ENCODE measurements at places on chromosomes 5 and 9. TPM values are rescaled to one million over a fixed set of nuclear protein-coding genes. Genes with fewer than 3 reads are reported as not detected.

DNA sequence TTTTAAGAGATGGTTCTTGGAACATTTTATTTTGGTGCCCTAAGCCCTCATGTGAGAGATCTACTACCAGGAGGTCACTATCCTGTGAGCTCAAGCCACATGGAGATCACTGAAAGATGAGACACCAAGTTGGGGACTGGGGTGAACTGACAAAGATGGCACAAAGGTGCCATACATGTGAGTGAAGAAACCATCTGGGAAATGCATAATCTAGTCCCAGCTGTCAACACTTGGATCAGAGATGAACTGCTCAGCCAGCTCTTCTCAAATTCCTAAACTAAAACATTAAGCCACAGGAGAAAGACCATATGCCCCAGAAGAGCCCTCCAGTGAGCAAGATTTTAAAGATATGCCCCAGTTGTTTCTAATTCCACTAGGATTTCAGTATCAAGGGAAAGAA is 22.2 kb upstream of the MYOT start:
- no peak for ATAC-seq

Gene ACTBL2
- total RNA-seq: 0.13 TPM

GRCh38 chr5:145162626-145163025 is 672.5 kb downstream of the PRELID2 start:
- ATAC-seq: no peak

DNA sequence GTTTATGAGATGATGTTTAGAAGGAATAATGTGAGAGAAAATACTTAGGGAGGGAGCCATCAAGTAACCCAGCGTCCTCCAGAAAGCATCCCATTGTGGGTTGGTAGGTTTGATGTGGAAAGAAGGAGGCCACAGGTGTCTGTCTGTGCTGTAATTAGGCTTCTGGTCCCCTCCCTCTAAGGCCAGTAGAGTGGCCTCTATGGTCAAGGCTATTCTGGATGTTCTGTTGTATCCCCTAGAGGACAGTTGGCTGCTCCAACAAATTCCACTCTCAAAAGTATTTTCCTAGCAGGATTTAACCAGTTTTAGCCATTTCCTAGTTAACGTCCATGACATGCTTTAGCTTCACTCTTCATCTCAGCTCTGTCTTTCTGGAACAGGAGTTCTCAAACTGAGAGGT is 106.5 kb downstream of the EGFLAM start:
- no peak for ATAC-seq

GRCh38 chr5:128528637-128529255 is 9.3 kb downstream of the FBN2 start:
- ATAC-seq: no peak

Gene SPATA31A3
- not detected for total RNA-seq

GRCh38 chr9:15329539-15330109 is 22.6 kb upstream of the TTC39B start:
- ATAC-seq: no peak

Gene SLC25A2
- total RNA-seq: not detected

DNA sequence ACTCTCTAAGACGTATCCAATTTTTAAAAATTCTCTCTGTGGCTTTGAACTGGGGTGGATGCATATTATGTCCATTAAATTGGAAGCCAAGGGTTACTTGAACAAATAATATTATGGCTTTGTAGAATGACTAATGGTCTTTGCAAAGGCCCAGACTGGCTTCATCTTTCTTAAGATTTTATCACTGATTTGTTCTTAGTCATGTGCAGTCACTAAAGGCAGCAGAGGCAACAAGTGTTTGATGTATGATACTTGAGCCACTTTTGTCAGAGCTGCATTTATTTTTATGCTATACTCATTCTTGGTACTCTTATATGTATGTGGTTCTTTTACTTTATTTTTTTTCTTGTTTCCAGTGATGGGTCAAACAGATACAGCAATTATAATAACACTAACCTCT is 152.2 kb downstream of the NR2F1-AS1 start:
- ATAC-seq: no peak

- ATAC-seq: no peak
Observed at GRCh38 chr5:173319646-173320045, 8.6 kb downstream of the STC2 start.

GRCh38 chr5:141369994-141370848 is at the start of gene PCDHGB3:
TSS of gene PCDHGB3 (plus strand) at chr5:141370242. CDS start at chr5:141370395, 153 bp downstream.
- ATAC-seq: no peak

DNA sequence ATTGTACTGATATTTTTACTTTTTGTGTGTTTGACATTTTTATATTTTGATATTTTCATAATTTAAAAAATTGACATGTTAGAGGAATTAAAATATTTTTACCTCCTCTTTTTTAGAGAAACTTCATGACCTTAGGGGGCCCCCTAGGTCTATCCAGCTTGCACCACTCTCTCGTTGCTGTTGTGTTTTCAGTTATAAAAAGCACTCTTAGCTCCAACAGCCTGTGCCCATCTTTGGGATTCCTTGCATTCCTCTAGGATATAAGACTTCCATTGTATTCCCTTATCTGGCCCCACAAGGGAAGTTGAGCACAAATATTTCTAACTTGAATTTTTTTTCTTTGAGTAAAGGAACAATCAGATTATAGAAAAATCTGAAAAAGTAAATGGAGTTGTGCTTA is 245.3 kb downstream of the SH3GL2 start:
- ATAC-seq: no peak

Gene CNOT6
- total RNA-seq: 24.3 TPM

Gene LECT2
- total RNA-seq: not detected

- ATAC-seq: no peak
Observed at GRCh38 chr9:33884856-33885701, 68.1 kb downstream of the UBE2R2 start.

DNA sequence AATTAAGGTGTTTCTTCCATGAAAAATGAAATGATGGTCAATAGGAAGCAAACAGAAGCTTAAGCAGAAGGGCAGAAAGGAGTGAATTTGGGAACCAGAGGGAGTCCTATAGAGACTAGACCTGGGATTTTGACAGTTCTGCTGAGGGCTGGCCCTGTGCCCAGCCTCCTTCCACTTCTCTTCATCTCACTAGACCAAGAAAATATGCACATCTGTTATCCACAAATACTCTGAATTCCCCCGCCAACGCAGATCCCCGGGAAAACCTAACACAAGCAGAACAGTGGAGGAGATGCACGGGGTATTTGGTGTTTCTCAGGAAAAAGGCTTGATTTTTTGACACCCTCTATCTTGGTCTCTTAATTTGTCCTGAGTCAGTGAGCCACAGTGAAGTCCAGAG is 22.7 kb downstream of the GRIA1 start:
- no peak for ATAC-seq

DNA sequence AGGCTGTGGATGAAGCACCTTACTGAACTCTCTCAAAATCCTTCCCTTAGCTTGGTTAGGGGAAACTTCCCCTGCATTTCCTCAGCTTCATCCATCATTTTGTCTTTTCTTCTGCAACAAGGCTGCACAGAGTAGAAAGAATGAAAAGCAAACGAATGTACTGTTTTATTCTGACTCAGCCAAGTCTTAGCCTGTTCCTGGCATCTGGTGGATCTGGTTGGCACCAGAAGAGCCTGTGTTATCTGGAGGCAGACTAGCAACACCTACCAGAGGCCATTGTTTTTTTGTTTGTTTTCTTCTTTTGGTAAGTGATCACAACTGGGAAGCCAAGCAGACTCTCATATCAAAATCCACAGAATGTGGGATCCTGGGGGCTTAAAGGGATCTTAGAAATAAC is 200.7 kb downstream of the FANCC start:
- ATAC-seq: no peak

Gene ZFP2
- total RNA-seq: 12.8 TPM

DNA sequence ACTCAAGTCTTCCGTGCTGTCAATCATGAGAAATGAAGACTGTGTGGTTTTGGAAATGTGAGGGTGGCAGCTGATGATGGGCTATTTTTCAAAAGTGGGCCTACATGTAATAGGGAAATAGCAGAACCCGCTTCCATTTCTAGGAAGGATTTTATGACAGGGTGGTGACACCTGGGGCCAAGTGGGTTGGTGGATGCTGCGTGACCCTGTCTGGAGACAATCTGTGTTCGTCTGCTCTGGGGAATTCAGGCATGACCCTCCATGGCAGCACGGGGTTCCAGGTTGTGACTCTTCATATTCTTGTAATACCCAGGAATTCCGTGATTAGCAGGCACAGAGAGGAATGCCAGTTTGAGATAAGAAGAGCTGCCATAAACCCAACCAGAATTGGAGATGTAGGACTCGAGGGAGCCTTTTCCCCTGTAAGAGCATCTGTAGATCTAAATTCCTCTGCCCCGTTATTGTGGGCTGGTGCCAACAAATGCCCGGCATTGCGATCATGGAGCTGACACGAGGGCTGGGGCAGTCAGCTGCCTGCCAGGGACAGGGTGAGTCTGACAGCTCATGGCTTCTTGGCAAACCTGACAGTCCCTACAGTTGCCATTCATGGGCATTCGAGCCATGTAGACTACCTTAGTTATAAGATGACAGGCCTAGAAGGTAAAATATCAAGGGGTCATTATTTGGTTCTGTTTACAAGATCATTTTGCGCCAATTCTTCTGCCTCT is 279.7 kb downstream of the GADD45G start:
- no peak for ATAC-seq

DNA sequence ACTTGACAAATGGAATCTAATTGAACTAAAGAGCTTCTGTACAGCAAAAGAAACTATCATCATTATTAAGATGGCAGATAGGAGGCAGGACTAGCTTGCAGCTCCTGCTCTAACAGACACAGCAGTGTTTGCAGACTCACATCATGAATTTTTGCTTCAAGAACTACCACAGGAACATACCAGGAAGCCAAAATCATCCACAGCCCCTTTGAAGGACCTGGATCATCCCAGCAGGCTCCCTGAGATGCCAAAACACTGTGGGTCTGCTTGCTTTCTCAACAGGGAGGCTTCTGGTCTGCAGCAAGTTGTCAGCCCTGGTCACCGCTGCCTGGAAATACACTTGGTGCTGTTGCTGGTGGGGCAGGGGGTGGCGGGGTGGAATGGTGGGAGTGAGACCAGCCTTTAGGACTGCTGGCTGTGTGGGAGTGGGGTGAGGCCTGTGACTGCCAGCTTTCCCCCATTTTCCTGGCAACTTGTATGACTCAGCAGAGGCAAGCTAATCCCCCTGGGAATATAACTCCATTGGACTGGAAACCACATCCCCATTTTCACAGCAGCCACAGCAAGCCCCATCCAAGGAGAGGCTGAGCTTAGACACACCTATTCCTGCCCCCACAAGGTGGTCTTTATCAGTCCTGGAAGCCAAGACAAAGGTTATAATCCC is 533.8 kb upstream of the CYLC2 start:
- ATAC-seq: no peak

Gene FAXDC2
- 75.5 TPM for total RNA-seq

Gene LURAP1L
- total RNA-seq: 13.7 TPM

GRCh38 chr9:127489471-127490115 is 38.3 kb downstream of the LRSAM1 start:
- ATAC-seq: no peak

Gene NDOR1
- 5.8 TPM for total RNA-seq

Gene TRPM3
- total RNA-seq: 0.27 TPM

DNA sequence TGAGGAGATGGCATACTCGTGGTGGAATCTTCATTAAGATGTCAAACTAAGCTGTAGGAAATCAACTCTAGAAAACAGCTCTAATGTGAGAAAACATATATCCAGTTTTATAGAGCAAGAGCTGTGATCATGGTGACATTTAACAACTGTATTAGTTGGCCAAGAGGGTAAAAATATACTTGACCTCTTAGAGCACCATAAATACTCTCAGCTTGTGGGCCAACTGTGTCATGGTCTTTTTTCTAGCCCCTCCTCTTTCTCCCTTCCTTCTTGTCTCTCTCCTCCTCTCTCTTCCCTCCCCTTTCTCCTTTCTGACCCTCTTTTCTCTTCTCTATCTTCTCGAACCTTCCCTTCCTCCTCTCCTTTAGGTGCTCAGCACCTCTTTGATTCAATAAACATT is 54.7 kb downstream of the TMC1 start:
- ATAC-seq: no peak

Gene RUSC2
- 43.8 TPM for total RNA-seq

- ATAC-seq: no peak
Observed at GRCh38 chr9:109120204-109120789, 550 bp upstream of the TMEM245 start.

DNA sequence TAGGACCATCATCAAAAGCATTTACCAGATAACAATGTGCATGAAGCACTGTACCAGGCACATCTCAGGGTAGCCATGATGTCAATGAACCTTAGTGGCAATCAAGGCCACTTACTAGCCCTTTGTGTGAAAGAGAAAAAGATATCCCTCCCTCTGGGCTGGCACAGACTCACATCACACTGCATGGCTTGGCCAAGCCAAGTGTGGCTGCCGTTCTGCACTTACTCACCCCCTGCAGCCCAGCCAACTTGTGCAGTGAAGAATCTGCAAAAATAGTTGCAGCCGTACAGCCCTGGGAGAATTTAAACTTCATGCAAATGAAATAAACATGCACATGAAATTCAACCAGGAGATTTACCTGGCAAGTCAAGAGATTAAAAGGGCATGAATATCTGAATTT is 333.5 kb downstream of the DEPDC1B start:
- no peak for ATAC-seq

Gene PFN3
- total RNA-seq: not detected
